NK-92 treated with Interleukin-12 subunit alpha and Interleukin-12 subunit beta, amount 100 ng/mL, for 24 hours (cell line): ENCODE measurements at places on chromosomes 2 and 18.

DNA sequence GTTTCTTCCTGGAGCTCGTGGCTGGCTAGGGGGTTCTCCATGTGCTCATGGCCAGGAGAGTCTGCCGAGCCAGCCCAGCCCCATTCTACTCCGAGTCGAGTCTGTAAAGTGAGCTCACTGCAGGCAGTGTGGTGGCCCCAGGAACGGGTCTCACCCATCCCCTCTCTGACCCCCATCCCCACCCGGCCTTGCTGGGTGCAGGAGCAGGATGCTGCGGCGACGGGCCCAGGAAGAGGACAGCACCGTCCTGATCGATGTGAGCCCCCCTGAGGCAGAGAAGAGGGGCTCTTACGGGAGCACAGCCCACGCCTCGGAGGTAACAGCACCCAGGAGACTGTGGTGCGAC is 1.4 kb downstream of the ANO7 start:
- no peak for DNase-seq

DNA sequence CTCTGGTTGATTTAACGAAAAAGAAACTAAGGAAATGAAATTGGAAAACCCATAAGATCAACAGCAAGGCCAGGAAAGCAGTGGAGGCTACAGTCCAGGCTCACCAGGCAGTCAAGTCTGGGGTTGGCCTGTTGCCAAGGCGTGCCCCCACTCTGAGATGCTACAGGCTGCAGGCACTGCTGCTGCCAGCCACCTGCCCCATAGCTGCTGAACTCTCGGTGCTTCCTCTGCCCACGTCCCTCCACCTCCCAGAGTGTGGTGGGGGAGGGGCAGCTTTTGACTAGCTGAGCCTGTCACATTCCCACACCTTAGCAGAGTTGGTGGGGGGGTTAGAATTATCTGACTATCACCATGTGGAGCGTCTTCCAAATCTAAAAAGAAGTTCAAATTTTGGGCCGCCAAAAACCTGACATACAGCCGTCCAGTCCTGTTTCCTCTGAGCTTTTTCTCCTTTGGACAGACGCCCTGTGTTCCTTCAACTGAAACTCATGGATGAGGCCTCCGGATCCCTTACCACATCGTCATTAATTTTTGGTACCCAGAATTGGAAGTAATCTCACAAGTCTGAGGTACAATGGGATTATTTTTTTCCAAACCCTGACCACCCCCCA is 3.9 kb upstream of the SH3RF3 start:
- DNase-seq, result no peak

DNA sequence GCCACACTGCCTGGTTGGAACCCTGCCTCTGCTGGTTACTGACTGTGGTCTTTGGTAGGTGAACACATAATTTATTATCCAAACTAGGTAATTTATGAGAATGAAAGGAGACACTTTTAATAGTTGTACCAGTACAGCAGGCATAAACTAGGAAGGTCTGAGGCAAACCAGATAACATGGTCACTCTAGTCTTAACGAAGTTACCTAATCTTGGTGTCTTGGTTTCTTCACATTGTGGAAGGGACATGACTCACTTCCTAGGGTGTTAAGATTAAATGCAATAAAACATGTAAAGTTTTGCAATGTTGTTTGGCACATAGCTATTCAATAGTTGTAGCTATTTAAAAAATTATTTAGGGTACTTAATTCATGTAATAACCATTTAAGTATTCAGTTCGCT is 23.3 kb downstream of the SPTBN1 start:
- DNase-seq, result no peak

- DNase-seq, result no peak
These were observed 980 bp downstream of the SLC4A3 start for GRCh38 chr2:219628235-219628985.

- DNase-seq, result no peak
These were observed 38.8 kb downstream of the DDX18 start for GRCh38 chr2:117853316-117853715.

DNA sequence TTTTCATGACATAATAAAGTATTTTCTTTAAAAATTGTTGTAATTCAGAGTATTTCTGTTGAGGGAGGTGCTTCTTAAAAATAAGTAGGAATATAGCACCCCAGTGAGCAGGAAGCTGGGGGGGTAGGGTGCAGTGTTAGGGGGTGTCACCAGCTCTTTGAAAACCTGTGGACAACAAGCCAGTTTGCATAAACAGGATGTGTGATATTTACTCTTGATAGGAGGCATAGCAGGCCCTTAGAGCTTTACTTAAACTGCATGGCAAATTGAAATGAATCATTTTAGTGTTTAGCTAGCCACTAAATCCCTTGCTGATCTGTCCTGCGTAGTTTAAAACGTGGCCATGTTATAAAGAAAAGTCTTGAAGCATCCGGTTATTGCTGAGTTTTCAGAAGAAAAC is 8.4 kb downstream of the TGIF1 start:
- DNase-seq, result no peak

DNA sequence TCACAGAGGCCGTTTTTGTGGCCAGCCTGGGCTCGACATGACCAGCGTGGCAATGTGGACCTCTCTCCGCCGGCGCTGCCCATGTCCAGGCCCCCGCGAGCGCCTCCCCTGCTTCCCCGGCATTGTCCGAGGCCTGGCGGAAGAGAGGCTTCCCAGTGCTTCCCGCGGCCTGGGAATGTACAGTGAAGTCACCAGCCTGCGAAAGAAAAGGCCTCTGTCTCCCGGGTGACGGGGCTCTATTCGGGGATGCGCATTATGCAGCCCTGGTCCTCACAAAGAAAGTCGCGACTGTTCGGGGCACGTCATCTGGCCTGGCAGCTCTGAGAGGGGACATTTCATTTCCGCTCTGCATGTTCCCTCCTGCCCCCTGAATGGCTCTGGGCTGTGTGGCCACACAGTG is 109.2 kb upstream of the AGAP1 start:
- DNase-seq, result no peak

- DNase-seq, result no peak
These were observed 116.3 kb upstream of the CDCA7 start for GRCh38 chr2:173238385-173238784.
